ENCODE measurements at places on chromosomes 7 and 10. TPM values are rescaled to one million over a fixed set of nuclear protein-coding genes. Genes with fewer than 3 reads are reported as not detected.

DNA sequence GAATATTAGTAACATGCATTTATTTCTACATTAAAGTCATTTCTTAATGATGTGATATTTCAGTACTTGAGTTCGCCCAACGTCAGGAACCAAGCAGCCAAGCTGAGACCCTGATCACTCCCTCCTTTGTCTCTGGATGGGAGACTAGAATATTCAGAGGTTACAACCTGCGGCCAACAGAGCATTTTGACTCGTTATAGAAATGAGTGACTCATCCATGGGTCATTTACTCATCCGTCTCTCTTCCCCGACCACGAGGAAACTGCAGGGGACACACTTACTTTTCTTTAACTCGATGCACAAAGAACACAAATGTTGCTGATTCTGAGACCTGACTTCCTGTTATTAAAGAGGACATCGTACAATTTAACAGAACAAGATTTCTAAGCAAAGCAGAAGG, 343.3 kb downstream of the FRMD4A start:
- no peak for DNase-seq

Gene ADAMTS14
- 3.8 TPM for total RNA-seq

Gene C1GALT1
- total RNA-seq = 43.1 TPM

DNA sequence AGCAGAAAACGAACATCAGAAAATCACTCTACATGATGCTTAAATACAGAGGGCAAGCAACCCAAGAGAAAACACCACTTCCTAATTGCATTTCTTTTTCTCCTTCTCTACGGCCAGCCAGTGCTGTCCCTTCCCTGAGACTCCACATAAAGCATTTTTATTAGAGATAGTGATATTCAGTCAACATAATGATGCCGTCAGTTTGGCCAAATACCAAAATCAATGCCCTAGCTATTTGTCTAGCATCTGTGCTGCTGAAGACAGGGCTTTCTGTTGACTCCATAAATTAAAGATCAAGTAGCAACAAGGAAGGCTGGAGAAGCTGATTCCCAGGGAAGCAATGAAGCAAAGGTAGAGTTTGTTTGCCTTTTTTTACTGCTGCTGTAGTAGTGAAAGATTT, 1024.9 kb downstream of the REEP3 start:
- no peak for DNase-seq

DNA sequence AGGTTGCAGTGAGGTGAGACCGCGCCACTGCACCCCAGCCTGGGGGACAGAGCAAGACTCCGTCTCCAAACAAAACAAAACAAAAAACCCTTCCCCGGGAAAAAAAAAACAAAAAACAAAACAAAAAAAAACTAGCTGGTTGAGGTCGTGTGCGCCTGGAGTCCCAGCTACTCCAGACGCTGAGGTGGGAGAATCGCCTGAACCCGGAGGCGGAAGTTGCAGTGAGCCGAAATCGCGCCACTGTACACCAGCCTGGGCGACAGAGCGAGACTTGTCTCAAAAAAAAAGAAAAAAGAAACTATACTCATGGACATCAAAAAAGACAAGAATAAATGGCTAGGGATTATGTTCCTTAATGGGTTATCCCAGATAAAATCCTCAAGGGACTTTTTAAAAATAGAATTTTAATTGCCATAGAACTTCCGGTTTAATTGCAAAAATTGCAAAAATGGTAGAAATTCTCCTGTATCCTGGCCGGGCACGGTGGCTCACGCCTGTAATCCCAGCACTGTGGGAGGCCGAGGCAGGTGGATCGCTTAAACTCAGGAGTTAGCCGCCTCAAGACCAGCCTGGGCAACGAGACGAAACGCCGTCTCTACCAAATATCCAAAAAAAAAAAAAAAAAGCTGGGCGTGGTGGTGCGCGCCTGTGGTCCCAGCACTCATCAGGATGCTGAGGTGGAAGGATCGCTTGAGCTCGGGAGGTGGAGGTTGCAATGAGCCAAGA, 37.8 kb downstream of the KLHDC10 start:
- no peak for DNase-seq

GRCh38 chr7:24847754-24848153, 90.5 kb upstream of the GSDME start:
- DNase-seq = no peak

- DNase-seq = no peak
These were observed 26.4 kb upstream of the SRGN start for GRCh38 chr10:69061305-69062161.

Gene CHN2
- total RNA-seq = 90.9 TPM

GRCh38 chr10:73932620-73933112, 21.7 kb downstream of the PLAU start:
- no peak for DNase-seq

Gene TLX1
- total RNA-seq = not detected

Gene HOXA11
- total RNA-seq = not detected

Gene CLDN3
- not detected for total RNA-seq

Gene SPDYE6
- not detected for total RNA-seq

DNA sequence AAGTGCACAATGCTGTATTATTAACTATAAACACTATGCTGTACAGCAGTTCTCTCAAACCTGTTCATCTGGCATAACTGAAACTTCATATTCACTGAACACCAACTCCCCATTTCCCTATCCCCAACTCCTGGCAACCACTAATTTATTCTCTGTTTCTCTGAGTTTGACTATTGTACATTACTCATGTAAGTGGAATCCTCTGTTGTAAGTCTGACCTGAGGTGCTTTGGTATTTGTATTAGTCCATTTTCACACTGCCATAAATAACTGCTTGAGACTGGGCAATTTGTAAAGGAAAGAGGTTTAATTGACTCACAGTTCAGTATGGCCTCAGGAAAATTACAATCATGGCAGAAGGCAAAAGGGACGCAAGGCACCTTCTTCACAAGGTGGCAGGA, 266.3 kb downstream of the PPP1R3A start:
- DNase-seq = no peak

Gene CDNF
- total RNA-seq = 2.9 TPM

GRCh38 chr7:51666266-51666665, 349.7 kb upstream of the COBL start:
- no peak for DNase-seq

Measured in dorsolateral prefrontal cortex (tissue), 122 donors.